ENCODE measurements at places on chromosomes 2 and 18.

DNA sequence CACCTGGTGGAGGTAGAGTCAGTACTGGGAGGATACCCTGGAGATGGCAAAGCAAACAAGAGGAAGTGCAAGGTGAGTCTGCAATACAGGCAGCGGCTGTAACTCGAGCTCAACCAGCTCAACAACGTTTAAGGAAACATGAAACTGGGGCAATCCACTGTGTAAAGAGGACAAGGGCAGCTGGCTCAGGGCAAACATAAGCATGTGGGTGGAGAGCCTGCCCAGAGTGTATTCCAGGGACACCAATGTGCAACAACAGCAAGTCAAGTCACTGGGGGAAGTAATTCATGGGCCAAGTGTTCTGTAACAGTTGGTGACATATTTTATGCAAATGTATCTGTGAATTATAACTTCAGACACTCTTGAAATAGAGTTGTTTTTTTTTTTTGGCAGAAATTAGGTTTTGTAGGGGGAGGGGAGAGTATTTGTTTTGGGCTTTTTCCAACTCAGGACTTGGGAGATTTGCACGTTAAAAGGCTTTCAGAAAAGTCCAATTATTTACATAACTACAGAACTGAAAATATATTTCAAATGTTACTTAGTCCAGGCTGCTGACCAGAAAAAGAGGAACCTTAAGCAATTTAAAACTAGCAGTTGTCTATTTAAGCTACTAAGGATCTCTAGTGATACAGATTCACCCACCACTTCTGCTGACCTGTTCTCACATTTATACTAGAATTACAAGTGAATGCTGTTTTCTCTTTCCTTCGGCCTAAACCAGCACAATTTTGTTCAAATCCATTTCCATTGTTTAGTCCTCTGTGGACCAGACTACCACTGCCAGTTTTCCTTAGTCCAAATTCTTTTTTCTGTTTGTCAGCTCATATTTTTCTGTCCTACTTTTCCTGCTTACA, 18.6 kb downstream of the NRXN1 start:
- DNase-seq, result no peak

- DNase-seq, result no peak
Measured at GRCh38 chr2:88018909-88019308, 2.6 kb upstream of the RNU2-63P start.

DNA sequence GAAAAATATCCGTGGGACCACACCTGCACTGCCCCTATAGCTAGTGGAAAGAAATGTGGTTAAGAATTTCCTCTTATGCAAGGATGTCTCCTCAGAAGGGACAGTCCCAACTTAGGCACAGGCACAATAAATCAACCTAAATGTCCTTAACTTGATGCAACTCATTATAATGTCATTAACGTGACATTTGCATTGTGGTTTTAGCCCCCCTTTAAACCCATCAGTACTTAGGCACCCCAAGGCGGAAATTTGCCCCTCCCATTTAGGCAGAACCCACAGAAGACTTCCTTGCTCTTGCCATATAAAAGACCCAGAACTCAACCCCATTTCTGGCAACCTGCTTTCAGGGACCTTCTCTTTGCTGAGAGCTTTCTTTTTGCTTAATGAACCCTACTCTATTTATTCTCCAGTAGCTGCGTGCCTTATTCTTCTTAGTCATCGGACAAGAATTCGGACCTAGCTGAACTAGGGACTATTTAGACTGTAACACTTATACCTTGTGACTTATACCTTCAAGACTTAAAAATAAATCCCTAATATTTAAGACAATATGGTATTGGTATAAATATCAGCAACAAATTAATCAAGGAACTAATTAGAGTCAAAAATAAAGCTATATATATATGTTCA, 1281.6 kb upstream of the TMEFF2 start:
- no peak for DNase-seq

DNA sequence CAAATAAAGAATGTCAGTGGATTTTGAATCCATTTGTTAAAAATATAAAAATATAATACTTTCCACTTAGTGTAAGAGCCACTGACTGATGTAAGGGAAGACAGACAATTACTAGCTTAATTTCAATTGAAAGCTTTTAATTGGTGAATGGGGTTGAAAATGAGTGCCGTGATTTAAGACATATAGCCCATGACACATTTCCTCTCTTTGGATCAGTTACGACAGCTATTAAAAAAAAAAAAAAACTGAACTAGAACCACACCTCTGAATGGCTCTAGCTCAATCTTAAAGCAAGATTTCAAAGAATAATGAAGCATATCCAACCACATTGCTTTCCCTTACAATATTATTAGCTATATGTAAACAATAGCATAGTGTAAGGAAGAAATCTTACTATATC, 44.0 kb downstream of the CIB4 start:
- no peak for DNase-seq

GRCh38 chr2:66275984-66276383, 158.9 kb upstream of the MEIS1 start:
- no peak for DNase-seq

- DNase-seq, result no peak
Measured at GRCh38 chr2:163595028-163595427, 140.8 kb downstream of the FIGN start.

- no peak for DNase-seq
Measured at GRCh38 chr2:203549406-203549805, 14.3 kb upstream of the RAPH1 start.

DNA sequence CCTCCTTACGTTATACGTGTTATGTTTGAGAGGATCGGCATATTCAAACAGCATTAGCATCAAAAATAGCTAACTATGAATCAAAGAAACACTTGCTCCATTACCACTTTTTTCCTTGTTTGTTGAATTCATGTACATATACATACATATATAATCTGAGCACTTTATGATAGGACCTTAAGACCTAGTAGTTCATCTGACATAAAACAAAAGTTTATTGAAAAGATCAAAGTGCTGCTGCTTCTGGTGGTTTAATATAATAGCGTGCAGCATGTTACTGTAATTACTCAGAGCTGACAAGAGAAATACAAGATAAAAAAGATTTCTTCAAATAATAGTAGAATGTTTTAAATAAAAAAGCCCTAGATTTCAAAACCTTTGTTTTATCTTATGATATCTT, 1850.9 kb upstream of the LRRTM1 start:
- DNase-seq, result no peak

DNA sequence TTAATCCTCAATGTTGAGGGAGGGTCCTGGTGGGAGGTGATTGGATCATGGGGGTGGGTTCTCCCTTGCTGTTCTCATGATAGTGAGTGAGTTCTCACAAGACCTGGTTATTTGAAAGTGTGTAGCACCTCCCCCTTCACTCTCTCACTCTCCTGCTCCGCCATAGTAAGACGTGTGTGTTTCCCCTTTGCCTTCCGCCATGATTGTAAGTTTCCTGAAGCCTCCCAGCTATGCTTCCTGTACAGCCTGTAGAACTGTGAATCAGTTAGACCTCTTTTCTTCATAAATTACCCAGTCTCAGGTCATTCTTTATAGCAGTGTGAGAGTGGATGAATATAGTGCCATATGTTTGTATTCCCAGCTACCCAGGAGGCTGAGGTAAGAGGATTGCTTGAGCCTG, 9.6 kb downstream of the IL1B start:
- DNase-seq, result no peak

DNA sequence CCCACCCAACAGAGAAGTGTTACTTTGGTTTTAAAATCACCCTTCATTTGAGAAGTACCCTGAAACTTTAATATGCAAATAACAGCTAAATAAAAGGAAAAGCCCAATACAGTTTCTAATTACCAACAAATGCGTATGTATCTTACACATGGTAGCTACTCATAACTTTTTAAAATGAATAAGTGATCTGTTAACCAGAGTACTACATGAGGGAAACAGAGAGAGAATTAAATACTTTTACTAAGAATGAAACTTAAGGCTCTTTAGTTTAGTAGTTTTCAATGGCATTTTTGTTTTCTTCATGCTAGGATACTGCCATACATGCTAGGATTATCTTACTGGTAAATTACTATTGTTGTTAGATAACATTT, 39.1 kb upstream of the NABP1 start:
- DNase-seq, result no peak

DNA sequence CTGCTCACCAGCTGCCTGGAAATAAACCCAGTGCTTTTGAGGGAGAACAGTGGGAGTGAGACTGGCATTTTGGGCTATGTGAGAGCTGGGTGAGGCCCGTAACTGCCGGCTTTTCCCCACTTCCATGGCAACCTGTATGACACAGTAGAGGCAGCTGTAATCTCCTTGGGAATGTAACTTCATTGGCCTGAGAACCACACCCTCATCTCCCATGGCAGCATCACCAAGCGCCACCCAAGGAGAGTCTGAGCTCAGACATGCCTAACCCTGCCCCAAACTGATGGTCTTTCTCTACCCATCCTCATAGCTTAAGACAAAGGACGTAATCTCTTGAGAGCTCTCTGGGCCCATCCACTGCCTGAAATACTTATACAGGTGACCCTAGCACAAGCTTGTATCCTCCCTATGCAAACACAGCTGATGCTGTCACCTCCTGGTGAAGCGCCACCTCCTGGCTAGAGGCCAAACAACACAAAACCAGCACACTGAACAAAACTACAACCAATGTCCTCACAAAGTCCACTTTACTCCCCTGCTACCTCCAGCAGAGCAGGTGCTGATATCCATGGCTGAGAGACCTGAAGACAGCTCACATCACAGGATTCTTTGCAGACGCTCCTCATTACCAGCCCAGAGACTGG, 763.4 kb upstream of the NRXN1 start:
- DNase-seq, result no peak

GRCh38 chr18:2169656-2170055, 401.6 kb downstream of the METTL4 start:
- DNase-seq, result no peak

GRCh38 chr2:34545486-34546136, 946.5 kb upstream of the FAM98A start:
- DNase-seq, result no peak

- DNase-seq, result no peak
Measured at GRCh38 chr18:70148039-70148938, 57.2 kb downstream of the RTTN start.

- DNase-seq, result no peak
Measured at GRCh38 chr2:216287251-216287650, 85.0 kb downstream of the MARCHF4 start.

GRCh38 chr18:58362829-58363271, 266.0 kb downstream of the ALPK2 start:
- DNase-seq, result no peak

DNA sequence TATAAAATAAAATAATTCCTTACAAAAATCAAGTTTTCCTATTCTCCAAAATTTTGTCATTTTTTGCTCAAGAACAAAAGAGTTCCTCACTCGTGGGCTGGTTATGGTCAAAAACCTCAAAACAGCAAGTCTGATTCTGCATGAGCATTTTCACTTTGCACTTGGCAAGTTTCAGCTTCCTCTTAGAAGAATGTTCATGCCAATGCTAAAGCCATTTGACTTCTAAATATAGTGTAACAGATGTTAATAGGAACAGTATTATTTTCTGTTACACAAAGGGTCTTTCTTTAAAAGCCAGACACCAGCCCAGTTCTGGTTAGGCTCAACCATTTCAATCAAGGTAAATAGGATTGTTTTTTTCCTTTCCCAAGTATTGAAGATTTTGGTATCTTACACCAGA, 261.3 kb upstream of the CCDC68 start:
- DNase-seq, result no peak

GRCh38 chr2:169977530-169977929, 150.3 kb downstream of the UBR3 start:
- no peak for DNase-seq

GRCh38 chr2:239721991-239722759, 303.0 kb downstream of the NDUFA10 start:
- DNase-seq, result no peak

- no peak for DNase-seq
Measured at GRCh38 chr2:232420463-232421188, 14.0 kb downstream of the ALPG start.

DNA sequence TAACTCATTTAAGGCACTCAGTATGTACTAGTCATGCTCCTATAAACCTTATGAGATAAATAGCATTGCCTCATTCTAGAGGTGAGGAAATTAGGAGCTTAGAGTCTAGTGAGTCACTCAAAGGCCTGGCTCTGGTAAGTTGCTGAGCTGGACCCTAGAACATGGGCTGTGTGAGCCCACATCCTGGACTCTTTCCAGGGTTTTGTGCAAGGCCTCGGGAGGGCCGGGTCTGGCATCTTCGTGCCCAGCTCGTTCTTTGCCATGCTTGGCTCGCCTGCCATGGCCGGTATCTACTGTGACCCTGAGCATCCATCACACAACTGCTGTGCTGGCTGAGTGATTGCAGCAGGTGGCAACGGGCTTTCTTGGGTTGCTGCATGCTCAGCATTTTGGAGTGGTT, 168.0 kb downstream of the LPIN1 start:
- DNase-seq, result no peak

DNA sequence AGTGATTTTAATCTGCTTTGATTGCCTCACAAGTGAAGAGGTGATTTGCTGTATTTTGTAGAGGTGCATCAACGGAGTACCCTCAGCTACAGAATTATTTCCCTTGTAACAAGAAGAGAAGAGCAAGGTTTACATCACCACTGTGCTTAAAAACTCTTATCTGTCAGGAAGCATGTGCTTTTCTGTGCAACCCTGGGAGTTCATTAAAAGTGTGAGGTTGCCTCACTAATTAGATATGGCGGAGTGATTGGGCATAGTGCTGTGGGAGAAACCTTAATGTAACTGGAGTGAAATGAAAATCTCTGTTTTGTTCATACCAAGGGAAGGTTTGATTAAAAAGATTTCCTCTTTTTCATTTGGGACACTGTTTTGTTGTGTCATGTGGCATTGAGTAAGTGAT, 544.7 kb downstream of the PARD3B start:
- no peak for DNase-seq

GRCh38 chr2:235637896-235638295, 144.1 kb downstream of the AGAP1 start:
- no peak for DNase-seq

DNA sequence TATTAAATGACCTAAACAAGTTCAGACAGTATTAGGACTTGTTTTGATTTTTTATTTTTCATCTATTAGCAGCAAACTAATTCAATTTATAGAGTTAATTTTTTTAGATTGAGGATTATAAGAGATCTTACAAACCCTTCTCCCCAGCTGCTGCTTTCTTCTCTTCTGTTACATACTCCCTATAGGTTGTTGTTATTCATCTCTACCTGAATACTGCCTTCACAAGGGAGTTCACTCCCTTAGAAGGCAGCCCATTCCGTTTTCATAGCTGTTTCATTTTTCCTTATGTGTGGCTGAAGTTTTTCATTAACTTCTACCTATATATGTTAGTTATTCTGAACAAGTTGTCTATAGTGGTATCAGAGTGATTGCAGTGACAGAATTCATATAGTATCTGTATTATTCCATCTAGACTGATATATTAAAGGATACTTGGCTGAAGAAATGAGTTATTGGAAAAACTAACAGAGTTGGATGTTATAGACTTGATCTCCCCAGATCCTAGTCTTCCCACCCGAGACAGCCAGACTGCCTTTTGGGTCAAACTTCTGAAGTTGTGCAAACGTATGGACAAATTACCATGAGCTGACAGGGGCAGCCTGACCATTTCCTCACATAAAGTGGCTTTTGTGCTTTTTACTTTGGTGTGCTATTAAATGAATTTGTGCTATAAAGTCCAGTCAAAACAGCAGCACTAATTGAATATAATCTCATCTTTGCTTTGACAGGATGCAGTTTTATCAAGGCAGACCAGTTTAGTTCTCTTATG, 8.7 kb downstream of the GLS start:
- DNase-seq, result no peak

Measured in stimulated activated CD4-positive, alpha-beta T cell treated with anti-CD3 and anti-CD28 coated beads, TNF-alpha, amount 100 ng/mL, for 24 hours (primary cell).